Natural killer cell (primary cell): ENCODE measurements at places on chromosomes 7 and 10.

DNA sequence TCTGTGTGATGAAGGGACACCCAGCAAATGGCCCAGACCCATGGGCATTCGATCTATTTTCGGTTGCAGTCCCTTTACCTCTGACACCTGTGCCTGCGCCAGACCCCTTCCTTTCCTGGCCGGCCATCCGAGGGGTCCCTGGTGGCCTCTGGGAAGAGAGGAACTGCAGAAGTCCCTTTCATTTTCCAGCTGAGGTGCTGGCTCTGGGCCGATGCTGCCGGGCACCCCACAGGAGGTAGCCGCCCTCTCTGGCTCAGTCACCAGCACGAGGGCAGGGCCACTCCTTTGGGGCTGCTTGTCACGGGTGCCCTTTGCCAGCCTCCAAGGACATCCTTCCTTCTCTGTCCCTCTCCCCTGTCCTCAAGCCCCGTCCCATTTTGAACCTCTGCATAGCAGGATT is 4.2 kb upstream of the ELN start:
- DNase-seq: no peak

- DNase-seq: no peak
Observed at GRCh38 chr7:80379034-80379982, 132.6 kb downstream of the GNAT3 start.

- DNase-seq: no peak
Observed at GRCh38 chr7:106246902-106247711, 37.7 kb downstream of the NAMPT start.

- DNase-seq: peak; percentile 75
Observed at GRCh38 chr10:101782811-101783735, at the start of gene NPM3. TSS of gene NPM3 (minus strand) at chr10:101783446. CDS start at chr10:101783390, 56 bp downstream.

DNA sequence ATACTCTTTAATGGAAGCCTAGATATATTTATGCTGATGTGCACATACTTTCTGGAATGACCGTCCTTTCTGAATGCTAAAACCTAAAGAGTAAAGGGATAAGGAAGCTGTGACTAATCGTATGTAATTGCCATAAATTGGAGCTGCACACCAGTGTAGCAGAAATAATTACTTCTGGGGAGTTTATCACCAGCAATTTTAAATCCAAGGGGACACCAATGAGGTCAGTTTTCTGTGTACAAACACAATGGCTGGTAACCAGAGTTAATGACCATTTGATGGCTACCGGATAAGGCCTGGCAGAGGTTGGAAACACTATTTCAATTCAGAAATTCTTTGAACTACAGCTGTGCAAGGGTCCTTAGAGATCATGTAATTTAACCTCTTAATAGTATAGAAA is 670.1 kb downstream of the REEP3 start:
- DNase-seq: no peak

GRCh38 chr7:92641921-92642511 is 51.8 kb upstream of the FAM133B start:
- DNase-seq: peak; percentile 40

DNA sequence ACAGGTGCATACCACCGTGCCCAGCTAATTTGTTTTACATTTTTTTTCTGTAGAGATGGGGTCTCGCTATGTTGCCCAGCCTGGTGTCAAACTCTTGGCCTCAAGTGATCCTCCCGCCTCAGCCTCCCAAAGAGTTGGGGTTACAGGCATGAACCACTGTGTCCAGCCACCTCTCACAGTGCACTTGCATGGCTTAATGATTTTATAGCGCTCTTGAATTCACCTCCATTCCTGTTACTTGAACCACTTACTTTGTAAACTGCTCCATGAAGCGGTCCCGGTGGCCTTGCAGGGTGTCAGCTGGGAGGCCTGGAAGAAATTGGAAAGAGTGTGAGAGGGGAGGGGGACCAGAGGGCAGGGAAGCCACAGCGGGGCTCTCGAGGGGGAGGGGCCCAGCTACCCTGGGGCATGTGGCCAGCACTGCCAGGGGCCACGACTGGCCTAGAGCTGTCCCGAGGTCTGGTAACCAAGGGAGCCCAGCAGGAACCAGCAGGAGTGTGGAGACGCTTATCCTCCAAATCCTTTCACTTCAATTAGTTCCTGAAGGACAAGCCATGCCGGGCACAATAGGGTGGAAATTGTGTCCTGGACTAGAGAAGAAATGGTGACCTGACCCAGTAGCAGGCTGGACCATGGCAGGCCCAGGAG is 76.0 kb downstream of the SPDYE5 start:
- DNase-seq: no peak

GRCh38 chr7:78345979-78346378 is 547.4 kb downstream of the PHTF2 start:
- DNase-seq: no peak

- DNase-seq: no peak
Observed at GRCh38 chr7:30908681-30909080, 3.0 kb upstream of the AQP1 start.

- DNase-seq: no peak
Observed at GRCh38 chr7:37769291-37769690, 79.1 kb upstream of the NME8 start.

GRCh38 chr10:86329093-86329710 is 37.4 kb downstream of the GRID1 start:
- no peak for DNase-seq

DNA sequence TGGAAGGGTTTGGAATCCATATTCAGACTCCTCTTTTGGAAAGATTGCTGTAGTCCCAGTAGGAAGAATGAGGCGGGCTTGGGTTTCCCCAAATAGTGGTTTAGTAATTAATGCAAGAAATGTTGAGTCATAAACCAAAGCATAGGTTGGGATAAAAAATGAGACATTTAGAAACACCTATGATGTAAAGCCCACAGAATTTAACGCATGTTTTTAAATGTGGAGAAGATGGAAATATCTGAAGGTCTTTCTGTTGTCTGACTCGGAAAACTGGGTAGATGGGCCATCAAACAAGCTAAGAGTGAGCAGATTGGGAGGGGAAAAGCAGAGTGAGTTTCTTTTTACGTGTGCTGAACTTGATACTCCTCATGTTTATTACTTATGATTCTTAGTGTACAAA is 62.2 kb downstream of the LANCL2 start:
- DNase-seq: no peak

- no peak for DNase-seq
Observed at GRCh38 chr10:61438141-61438988, 14.8 kb downstream of the TMEM26 start.

DNA sequence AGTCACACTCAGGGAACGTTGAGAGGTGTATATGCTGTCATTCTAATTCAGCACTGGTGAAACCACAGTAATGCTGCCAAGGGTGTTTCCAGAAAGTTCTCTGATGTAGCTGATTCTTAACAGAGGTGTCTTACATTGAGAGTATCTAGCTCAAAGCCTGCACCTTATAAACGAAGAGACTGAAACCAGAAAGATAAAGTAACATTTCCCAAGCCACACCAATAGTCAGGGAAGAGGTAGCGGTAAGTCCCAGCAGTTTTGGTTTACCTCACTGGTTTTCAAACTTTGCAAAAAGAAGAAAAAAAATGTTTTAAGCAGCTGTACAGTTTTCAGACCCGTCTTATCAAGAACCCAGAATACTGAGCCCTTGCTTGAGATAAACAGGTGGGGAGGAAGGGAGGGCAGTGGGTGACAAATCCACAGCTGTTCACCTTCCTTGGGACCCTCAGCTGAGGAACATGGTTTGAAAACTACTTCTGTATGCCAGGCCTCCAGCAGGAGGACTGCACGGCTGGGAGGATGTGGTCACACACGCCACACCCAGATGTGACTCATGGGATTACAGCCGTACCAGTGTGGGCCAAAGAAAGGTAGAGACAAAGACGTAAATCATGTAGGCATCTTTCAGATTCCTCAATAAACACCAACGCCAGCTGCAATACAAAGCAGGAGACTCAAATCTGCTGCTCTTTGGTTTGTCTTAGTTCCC is 63.9 kb upstream of the GSDME start:
- peak; percentile 76 for DNase-seq

- DNase-seq: no peak
Observed at GRCh38 chr7:124263232-124263827, 230.5 kb upstream of the TMEM229A start.

GRCh38 chr7:45342236-45342635 is 184.6 kb downstream of the RAMP3 start:
- peak; percentile 5 for DNase-seq

DNA sequence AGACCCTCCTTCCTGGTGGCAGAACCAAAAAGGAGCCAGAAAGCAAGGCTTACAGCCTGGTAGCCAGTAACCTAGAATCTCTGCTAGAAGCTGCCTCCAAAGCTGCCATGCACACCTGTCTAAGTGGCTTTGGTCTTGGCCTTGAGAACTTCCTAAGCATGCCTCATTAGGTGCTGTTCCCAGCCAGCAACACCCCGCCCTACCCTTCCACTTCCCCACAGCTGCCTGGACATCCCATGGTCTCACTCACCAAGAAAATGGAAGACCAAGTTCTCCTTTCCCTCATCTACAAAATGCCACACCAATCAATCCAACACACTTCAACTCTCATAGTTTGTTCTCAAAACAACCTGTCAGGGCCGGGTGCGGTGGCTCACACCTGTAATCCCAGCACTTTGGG is 4.2 kb downstream of the PSAP start:
- no peak for DNase-seq

GRCh38 chr10:31580646-31581045 is 261.6 kb downstream of the ZEB1 start:
- no peak for DNase-seq

- DNase-seq: no peak
Observed at GRCh38 chr10:70462349-70462984, 16.1 kb upstream of the PALD1 start.

DNA sequence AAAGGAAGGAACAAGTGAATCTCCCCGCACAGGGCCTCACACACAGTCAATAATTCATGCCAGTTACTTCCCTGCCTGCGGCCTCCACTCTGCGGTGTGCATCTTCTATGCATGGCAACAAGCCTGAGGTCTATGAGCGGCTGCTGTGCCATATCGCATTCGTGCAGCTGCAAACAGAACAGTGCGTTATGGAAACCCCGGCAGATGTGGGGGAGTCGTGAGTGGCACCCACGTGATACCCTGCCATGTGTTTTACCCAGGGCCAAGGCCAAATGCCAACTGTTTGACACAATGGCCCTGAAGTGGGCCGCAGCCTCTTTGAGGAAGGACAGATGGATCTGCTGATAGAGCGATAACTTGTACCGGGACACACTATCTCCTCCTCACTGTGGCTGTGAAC is 13.4 kb downstream of the TNS3 start:
- DNase-seq: no peak

DNA sequence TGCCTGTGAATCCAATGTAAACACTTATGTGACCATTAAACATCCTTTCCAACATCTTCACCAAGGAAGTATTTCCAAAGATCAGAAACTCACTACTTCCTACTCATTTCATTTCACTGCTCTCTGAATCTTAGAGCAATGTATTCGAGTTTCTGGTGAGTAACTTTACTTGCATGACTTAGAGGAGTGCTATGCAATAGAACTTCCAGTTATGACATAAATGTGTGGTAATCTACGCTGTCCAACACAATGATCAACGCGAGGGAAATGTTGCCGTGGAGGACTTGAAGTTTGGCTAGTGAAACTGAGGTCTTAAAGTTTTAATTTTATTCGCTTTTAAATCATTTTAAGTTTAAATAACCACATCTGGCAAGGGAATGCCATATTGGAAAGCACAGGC is 1326.3 kb downstream of the XPNPEP1 start:
- DNase-seq: no peak

DNA sequence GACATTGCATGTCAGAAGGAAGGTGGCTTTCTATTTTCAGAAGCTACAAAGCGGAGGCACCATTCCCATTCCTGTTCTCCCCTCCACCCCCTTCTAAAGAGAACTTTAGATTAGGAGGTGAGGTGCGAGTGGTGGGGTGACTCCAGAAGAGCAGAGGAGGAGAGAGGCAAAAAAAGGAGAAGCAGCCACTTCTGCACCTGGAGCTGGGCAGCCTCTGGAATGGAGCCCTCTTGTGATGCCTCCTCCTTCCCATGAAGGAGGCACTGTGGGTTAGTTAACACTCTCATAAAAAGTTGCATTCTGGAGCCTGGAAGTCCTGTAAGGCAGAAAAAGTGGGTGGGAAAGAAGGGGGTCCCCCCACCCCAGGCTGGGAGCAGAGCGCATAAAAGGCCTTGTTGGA is 4.8 kb downstream of the PTF1A start:
- no peak for DNase-seq

GRCh38 chr7:28687537-28687936 is 270.6 kb downstream of the TRIL start:
- no peak for DNase-seq

GRCh38 chr10:43900571-43900970 is 251.9 kb upstream of the ZNF32 start:
- no peak for DNase-seq

- DNase-seq: no peak
Observed at GRCh38 chr7:135981958-135982646, 4.9 kb upstream of the MTPN start.

- no peak for DNase-seq
Observed at GRCh38 chr7:156895024-156895780, 2.2 kb upstream of the LMBR1 start.

GRCh38 chr10:2296179-2296891 is 559.0 kb upstream of the ADARB2 start:
- DNase-seq: no peak

DNA sequence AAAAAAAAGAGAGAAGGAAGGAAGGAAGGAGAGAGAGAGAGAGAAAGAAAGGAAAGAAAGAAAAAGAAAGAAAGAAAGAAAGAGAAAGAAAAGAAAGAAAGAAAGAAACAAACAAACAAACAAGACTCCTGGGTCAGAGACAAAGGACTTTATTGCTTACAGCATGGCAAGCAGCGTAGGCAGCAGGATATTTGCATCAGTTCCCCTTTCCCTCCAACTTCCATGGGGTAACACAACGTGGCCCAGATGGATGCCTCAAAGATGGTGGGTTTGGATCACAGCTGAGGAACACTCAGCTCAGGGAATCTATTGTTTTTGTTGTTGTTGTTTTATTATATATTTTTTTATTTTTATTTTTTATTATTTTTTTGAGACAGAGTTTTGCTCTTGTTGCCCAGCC is 128.5 kb upstream of the VKORC1L1 start:
- no peak for DNase-seq

DNA sequence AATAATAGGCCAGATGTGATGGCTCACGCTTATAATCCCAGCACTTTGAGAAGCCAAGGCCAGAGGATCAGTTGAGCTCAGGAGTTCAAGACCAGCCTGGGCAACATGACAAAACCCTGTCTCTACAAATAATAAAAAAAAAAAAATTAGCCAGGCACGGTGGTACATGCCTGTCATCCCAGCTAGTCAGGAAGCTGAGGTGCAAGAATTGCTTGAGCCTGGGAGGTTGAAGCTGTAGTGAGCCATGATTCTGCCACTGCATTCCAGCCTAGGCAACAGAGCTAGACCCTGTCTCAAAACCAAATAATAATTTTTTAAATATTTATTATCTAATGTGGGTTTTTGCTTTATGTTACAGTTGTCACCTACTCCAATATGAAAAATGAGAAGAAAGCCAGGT is 178.9 kb downstream of the ADK start:
- DNase-seq: no peak

GRCh38 chr7:3188946-3189345 is 112.1 kb upstream of the SDK1 start:
- no peak for DNase-seq

- no peak for DNase-seq
Observed at GRCh38 chr7:133783276-133783675, 343.9 kb upstream of the LRGUK start.
